AG04450 (cell line): ENCODE measurements at places on chromosomes 2 and 18.

DNA sequence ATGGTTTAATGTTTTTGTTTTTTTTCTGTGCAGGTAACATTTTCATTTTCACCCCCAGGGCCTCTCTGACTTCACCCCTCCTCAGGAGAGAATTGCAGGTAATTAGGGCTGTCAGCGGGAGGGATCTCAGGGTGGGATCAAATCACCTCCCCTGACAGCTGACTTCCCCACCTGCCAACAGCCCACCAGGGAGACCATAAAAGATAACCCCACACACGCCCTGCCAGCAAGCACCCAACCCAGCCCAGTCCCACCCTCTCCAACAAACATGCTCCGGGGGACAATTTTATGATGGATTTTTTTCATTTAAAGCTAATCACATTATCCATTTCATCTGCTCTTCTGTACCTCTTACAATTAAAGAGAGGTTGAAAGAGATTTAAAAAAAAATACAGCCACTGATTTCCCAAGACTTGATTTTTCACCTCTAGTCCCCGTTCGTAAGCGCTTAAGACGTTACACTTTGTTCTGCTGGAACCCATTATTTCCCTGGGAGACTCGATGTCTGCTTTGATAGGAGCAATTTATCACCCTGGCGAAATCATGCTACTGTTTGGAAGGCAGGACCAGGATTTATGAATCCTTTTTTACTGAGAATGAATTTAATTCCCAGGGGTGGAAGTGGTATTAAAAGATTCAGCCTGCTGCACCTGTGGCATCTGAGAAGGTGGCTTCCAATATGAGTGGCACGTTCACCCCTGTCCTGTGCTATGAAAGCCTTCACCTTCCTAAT lies 232.9 kb upstream of the ID2 start:
- DNase-seq = no peak

- no peak for DNase-seq
Measured at GRCh38 chr2:175887776-175888175, 114.3 kb downstream of the LNPK start.

- DNase-seq = no peak
Measured at GRCh38 chr2:239206042-239206441, 194.8 kb downstream of the HDAC4 start.

DNA sequence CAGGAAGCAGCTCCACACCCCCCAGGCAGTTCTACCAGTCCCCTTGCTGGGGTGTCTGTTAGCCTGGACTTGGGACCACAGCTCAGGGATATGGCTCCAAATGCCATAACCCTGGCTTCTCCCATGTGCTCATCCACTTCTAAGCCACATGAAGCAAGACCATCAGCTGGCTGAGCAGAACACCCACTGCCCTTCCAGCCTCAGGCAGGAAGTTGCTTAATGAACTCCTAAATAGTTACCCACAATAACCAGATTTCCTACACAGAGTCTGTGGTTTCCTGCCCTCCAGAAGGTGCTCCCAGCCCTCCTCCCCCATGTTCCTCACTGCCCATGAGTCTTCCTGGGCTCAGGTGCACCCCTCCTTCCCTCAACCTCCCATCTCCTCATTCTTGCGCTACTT lies 98.3 kb upstream of the EPC2 start:
- DNase-seq = no peak

GRCh38 chr18:48620071-48620470 lies 81.2 kb downstream of the CTIF start:
- no peak for DNase-seq

DNA sequence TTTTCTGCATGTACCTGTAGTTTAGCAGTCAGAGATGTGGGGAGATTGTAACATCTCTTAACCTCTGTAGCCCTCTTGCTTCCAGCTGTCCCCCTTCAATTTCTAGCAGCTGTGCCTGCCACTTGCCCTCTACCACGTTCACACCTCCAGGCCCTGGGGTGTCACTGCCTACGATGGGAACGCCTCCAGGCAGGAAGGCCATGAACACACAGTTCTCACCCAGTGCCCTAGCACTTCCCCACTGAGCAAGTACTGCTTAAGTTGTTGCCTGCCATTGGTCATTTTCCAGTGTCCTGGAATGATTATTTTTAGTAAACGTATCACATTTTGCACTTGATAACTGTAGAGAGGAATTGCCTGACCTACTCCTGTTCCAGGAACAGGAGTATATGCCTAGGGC lies 77.1 kb upstream of the B3GNT7 start:
- DNase-seq = no peak

DNA sequence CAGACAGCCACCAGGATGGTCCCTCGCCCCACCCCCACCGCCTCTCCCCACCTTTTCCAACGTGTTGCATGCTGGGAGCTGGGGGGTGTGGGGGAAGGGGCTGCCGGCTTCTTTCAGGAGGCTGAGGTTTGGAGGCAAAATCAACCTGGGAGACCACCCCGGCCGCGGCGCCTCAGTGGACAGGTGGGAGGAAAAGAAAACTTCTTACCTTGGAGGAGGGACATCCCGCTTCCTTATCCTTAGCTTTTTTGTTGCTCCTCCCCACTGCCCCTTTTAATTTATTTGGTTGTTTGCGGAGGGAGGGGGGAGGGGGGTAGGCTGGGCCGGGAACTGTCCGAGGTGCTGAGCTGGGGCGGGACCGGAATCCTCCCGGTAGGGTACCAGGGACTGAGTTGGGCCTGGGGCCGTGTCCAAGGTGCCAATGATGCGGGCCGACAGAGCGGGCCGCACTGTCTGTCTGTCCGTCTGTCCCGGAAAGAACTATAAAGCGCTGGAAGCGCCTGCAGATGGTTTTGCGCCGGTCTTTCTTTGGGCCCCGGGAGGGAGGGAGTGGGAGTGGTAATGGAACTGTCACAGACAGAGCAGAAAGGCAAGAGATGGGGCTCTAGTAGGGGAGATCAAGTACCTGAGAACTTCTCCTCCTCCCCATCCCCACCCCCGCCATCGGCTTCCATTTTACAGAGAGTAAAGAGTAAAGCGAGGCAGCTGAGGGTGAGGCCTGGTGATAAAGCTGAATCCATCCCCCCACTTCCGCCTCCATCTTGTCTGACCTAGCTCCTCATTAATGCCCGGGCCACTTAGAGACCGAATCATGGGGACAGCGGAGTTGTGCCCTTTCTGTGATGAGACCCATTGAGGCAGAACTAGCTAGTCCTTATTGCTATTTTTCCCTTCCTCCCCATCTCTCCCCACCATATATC lies 2.4 kb downstream of the CDK5R2 start:
- no peak for DNase-seq

GRCh38 chr2:56021579-56021978 lies 98.0 kb upstream of the EFEMP1 start:
- no peak for DNase-seq

DNA sequence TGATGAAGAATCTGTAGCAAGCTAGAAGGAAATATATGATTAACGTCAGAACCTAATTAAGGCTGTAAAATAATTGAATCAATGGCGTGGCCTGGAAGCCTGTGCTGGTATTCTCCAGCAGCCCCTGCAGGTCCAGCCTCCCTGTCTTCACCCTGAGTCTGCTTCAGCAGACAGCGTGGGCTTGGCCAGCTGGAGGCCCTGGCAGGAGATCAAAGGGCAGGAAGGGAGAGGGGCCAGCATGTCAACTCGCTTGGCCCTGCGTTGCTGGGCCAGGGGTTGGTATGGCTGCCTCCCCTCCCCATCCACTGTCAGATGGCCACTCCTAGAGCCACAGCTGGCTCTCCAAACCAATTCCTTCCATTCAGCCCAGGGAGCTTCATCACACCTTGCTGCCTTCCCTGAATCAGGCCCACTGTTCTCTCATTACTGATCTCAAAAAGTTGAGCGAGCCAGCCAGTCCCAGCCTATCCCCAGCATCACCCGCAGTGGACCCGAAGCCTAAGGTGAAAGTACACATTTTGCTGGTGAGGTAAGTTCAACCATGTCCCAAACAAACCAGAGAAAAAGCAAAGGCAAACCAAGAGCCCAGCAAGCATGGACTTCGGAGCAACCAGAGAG lies 228.4 kb upstream of the AGAP1 start:
- DNase-seq = no peak

- DNase-seq = no peak
Measured at GRCh38 chr2:100185516-100185915, 43.1 kb upstream of the AFF3 start.

DNA sequence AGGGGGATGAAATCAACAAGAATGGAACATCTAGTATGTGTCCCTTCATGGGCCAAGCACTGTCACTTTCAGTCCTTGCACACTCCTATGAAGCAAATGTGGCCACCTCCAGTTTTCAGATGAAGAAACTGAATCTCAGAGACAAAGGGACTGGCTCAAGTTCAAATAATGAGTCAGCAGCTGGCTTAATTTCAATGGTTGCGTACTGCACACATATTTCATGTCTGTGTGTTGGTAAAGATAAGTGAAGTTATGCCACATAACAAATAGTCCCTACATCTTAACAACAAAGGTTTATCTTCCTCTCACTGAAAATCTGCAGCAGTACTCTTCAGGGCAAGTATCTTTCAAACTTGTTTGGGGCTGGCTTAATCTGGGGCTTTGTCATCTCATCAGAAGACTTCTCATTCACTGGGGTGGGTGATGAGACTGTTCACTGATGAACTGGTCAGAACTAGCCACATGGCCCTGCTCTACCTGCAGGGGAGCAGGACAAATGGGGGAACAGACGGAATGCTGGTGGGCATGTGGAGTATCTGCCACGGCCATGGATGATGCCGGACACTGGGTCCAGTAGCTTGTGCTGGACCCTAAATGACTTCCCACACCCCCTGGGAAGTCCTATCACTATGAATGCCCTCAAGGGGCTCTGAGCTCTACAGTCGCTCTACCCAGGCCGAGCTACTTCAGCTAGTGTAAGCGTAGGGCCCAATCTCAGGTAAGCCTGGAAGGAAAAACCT lies 263.2 kb downstream of the CYP26B1 start:
- no peak for DNase-seq

GRCh38 chr2:19723021-19723420 lies 178.8 kb downstream of the TTC32 start:
- DNase-seq = no peak

DNA sequence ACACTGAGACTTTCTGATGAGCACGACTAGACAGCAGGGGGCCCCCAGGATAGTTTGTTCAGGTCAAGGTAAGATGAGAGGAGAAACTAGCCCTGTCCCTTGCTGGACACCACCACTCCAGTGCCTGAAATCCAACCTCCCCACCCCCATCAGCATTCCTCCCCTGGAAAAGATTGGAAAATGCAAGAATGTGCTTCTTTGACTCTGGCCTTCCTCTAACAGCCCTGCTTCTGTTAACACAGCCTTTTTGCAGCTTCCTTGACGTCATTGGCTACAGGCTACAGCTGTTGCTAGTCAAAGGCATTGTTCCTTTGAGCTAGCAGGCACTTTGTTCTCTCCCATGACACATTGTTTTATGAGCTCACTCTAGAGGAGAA lies 20.1 kb upstream of the LTBP1 start:
- peak; percentile 72 for DNase-seq

DNA sequence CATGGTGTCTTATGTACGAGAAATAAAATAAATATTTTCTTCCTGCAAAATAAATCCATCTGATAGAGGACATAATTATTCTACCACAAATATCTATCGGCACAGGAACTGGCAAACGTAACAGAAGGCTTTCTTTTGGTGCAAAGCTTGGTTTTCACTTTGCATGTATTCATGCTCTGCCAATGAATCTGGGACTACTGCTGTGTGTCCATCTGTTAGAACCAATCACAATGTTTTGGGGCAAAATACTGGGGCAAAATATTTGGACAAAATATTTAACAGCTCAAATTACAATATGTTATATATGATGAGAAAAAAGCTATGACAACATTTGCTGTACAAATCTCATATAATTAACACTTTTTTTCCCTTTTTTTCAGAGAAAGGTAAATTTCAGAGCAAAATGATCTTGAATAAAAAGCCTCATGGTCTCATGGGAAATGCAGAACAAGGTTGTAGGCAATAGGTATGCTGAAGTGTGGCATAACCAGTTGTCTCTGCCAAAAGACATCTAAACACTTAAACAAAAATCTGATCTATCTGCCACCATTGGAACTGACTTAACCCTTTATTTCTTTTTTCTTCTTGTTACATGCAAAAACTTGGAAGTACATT lies 923.2 kb downstream of the CPS1 start:
- DNase-seq = no peak

- DNase-seq = no peak
Measured at GRCh38 chr2:57515366-57515765, 531.2 kb upstream of the VRK2 start.

GRCh38 chr18:78528411-78529258 lies 451.0 kb upstream of the SALL3 start:
- no peak for DNase-seq

- no peak for DNase-seq
Measured at GRCh38 chr2:132897111-132897510, 227.1 kb upstream of the LYPD1 start.

DNA sequence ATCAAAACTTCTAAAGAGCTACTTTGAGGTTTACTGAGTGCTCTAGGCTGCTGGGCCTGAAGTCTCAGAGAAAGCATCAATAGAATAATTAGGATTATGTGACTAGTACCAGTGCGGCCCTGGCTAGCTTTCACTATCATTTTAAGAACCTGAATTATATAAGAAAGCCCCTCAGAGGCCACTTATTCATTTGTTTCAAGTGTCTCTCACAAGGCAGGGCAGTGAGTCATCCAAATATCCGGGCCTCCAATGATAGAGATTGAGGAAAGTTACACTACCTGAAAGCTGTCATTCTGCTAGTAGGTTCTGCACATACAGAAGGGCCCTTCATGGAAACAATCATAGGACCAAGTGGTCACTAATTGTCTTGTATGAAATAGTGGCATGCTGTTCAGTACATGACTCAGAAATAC lies 193.1 kb downstream of the L3MBTL4 start:
- DNase-seq = no peak

- DNase-seq = no peak
Measured at GRCh38 chr2:11955314-11955713, 208.9 kb downstream of the LPIN1 start.

- no peak for DNase-seq
Measured at GRCh38 chr2:234869164-234869563, 82.7 kb upstream of the SH3BP4 start.

GRCh38 chr2:30148850-30149249 lies 2.0 kb downstream of the YPEL5 start:
- DNase-seq = no peak

GRCh38 chr2:35114765-35115164 lies 1240.8 kb upstream of the CRIM1 start:
- DNase-seq = no peak

GRCh38 chr18:845152-845819 lies 33.2 kb upstream of the YES1 start:
- DNase-seq = no peak

GRCh38 chr2:129754421-129754820 lies 225.0 kb upstream of the RAB6C start:
- DNase-seq = no peak

DNA sequence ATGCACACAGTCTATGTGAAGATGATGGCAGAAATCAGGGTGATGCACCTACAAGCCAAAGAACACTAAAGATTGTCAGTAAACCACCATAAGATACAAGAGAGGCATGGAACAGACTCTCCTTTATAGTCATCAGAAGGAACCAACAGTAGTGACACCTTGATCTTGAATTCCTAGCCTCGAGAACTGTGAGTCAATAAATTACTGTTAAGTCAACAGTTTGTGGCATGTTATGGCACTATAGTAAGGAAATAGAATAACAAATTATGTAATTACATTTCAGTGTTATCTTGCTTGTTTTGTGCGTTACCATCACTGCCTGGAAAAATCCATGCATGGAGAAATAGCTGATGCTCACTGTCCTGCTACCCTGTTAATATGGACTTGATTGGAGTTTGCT lies 110.2 kb upstream of the LRP1B start:
- DNase-seq = no peak
